Astrocyte of the hippocampus (primary cell): ENCODE measurements at places on chromosomes 7 and 10.
A peak's percentile ranks its signal among the peaks of the same experiment; 100 is the strongest.

GRCh38 chr10:89648074-89648473 lies 3.0 kb upstream of the PANK1 start:
- no peak for DNase-seq

DNA sequence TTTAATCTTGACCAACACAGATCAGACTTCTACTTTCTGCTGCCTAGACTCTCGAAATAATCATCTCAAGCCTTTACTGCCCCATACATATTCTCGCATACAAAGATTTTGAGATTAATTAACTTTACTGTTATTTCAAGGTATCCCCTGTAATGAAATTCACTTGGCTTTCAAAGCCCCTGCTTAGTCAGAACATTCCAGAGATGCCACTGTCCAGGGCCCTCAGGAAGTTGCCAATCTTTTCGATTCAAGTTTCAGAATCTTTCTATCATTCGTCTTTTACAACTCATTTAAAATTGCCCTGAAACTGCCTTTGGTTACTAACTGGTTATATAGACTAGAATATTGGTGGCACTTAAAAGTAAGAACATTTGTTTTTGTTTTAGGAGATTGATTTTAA lies 320.2 kb downstream of the CDK14 start:
- no peak for DNase-seq

DNA sequence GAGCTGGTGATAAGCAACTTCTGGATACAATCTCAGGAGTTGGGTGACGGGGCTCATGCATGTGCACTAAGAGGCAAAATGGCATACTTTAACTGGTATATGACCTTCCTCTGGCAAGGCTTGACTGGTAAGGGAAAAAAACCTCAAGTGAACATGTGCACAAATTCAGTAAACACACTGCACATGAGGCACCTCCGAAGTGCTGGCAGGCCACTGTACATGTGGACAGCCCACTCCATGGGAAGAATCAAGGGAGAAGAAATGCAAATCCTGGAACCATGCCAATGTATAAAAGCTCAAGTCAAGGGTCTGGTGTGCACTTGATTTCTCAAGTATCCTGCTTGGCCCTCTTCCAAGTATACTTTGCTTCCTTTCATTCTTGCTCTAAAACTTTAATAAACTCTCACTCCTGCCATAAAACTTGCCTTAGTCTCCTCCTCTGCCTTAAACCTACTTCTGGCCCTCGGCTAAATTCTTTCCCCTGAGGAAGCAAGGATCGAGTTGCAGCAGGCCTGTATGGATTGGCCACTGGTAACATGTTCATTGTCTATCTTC lies 167.2 kb downstream of the RAMP3 start:
- DNase-seq, result no peak

DNA sequence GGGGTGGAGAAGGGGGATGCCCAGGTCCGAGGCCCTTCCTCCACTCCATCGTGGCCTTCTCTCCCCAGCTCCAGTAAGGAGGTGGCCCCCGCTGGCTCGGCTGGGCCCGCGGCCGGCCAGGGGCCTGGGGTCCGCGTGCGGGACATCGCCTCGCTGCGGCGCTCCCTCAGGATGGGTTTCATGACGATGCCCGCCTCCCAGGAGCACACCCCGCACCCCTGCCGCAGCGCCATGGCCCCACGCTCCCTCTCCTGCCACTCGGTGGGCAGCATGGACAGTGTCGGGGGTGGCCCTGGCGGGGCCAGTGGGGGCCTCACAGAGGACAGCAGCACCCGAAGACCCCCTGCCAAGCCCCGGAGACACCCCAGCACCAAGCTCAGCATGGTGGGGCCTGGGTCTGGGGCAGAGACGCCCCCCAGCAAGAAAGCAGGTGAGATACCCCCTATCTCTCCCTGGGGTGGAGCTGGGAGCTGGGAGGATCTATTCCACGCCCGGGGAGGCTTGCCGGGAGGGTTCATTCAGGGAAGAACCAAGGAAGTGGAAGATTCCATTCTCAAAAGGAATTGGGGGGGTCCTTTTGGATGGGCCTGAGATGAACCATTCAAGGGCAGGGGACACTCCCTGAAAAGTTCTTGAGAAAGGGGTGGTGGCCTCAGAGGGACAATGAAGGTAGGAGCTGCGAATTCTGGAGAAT lies 3.2 kb downstream of the NYAP1 start:
- no peak for DNase-seq

DNA sequence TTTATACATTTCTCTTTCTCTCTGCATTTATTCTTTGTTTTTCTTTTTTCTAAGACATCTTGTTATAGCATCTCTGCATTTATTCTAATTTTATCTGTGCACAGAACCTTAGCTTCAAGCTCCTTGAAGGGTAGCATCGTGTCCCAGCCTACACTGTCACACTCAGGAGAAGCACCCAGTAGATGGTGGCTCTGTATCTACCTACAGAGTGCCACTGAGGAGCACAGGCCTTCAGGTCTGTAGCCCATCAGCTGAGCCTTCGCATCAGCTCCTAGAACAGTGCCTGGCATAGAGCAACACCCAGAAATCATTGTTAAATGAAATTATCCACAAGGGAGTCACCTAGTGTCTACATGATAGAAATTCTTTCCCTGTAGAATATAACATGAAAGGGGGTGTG lies 203.0 kb upstream of the KLF14 start:
- no peak for DNase-seq

GRCh38 chr10:110009736-110010475 lies 2.1 kb downstream of the ADD3 start:
- DNase-seq, result no peak

DNA sequence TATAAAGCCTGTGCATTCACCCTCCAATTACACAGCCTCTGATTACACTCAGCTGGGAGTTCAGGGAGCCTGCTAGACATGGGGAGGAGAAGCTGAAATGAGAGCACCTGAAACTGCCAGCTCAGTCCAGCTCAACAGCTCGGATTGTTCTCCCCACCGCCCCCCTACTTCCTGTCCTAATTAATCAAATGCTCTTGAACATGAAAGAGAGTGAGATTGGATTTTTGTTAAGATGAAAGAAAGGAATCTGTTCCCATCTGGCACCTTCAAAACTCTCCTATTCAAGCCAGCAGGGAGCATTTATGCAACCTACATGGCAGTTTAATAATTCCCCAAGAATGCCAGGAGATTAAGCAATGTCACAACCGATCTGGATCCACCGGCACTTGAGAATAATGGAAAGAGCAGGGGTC lies 98.0 kb downstream of the NPSR1 start:
- peak; percentile 48 for DNase-seq

GRCh38 chr7:103487419-103487818 lies 41.4 kb upstream of the SLC26A5 start:
- DNase-seq, result no peak

- no peak for DNase-seq
These were observed 598.6 kb downstream of the XPNPEP1 start for GRCh38 chr10:109324721-109325120.

DNA sequence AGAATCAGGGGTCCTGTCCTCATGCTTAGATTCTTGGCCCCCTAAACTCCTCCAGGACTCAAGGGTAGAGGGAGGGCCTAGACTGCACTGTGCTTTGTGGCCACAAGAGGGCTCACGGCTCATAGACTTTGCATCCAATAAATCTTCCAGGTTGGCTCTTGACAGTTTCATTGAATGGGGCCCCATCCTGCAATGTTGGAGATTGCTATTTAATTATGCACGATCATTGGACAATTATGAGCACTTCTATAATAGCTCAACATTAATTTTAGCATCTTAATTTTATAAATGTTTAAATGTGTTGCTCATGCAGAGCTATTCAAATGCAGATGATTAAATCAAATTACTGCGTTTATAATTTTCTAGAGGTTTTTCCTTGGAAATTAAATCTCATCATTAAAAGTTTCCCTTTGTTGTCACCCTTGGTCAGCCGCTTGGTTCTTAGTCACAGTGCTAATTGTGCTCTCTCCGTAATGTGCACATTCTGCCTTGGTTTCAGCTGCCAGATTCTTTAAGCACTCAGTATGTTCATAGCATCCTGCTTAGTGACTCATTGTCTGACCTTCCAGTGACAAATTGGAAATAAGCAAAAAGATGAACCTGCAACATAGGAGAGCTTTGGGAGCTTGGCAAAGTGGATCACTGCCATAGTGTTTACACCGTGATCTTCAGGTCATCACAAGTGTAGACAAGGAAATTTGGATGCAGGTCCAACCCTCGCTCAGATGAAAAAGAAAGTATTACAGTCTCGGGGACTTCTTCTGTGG lies 33.4 kb upstream of the PLPP4 start:
- DNase-seq, result peak; percentile 88

- DNase-seq, result peak; percentile 86
These were observed 53.0 kb upstream of the PPP1R17 start for GRCh38 chr7:31633894-31634494.

DNA sequence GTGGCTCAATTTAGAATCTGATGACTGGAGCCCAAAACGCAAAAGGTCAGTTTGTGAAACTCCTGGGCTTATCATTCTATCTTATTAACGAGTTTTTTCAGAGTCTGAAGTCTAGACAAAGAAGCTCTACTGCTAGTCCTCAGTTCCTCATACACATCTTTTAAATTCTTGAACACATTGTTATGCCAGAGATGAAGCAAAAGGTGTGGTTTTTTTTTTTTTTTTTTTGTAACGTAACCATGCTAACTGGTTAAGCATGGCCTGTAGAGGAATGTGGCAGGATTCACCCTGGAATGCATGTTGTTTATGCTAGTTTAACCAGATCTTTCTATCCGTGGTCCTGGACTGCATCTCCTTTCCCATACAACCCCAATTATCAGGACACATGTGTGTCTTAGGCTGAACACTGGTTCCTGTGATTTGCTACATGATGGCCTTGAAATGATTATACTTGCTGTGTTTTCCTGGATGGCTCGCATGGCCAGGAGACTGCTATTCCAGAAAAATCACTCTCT lies 79.3 kb upstream of the MDFIC start:
- DNase-seq, result no peak

DNA sequence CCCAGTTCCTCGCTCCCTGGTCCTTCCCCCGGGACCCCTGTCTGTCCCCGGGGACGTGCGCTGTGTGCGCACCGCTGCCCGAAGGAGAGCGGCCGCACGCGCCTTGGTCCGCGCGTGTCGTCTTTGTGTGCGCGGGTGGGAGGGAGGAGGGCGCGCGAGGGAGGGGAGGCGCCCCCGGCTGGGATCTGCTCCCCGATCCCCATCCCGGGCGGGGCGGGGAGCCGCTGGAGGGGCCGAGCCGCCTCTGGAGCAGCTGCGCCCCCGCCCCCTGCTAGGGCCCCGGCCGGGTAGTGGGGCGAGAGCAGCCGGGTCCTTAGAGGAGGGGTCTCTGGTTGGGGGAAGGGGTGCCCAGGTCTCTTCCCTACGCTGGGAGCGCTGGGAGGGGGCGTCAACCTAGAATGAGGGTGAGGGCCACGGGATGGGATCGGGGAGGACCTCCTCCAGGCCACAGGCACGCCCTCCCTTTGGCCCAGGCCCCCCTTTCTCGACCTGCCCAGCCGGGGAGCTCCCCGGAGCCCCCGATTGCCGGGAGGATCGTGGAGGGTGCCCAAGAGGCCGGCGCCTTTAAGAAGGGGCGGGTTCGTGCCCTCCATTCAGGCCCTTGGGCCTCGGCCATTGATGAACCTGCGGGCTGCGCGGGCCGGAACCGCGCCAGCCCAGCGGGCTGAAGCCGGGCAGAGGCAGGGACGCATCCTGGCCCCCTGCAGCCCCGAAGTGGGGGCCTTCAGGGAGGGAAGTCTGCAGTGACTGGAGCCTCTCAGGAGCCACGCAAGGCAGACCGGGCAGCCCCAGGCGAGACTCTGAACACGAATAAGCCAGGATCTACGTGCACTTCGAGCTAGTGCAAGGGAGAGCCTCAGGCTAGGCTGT lies 678 bp downstream of the SH2B2 start:
- DNase-seq, result peak; percentile 49

- peak; percentile 93 for DNase-seq
These were observed 49.1 kb downstream of the APBB1IP start for GRCh38 chr10:26486990-26487850.
